Sigmoid colon (tissue), 7 donors: ENCODE measurements at places on chromosomes 2 and 18. TPM values are rescaled to one million over a fixed set of nuclear protein-coding genes. Genes with fewer than 3 reads are reported as not detected.

- H3K27me3 ChIP-seq = peaks cover 14% of the 10 kb centered on the region
- H3K4me1 ChIP-seq = no peaks in the 10 kb centered on the region
- no peak overlapping the region for H3K27ac ChIP-seq
- peak; percentile 55 for DNase-seq
These were observed 8.7 kb downstream of the NPPC start for GRCh38 chr2:231917280-231918066.

- no peaks in the 10 kb centered on the region for H3K36me3 ChIP-seq
- peak overlapping the region; percentile 81 for H3K27ac ChIP-seq
- H3K4me1 ChIP-seq = peaks cover 49% of the 10 kb centered on the region
- no peak overlapping the region for H3K4me3 ChIP-seq
These were observed 198.3 kb downstream of the GLI2 start for GRCh38 chr2:120933693-120934573.

DNA sequence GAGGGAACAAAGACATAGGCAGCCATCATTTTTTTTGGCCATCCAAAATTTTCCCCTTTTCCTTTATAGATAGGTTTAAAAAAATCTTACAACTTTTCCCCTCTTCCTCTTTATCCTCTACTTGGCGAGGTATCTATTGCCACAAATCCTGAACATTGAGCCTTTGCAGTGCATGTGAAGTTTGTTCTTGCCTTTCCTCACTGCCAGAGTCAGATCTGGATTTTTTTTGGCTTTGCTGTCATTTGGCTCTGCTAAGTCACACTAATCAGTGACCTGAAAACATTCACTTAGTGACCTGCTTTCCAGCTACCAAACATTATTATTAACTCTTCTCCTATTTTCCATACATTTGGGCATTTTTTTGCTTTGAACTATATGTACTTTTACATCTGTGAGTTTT, 249.2 kb upstream of the ZSWIM2 start:
- H3K4me3 ChIP-seq = no peak overlapping the region
- H3K4me1 ChIP-seq = peaks cover 7% of the 10 kb centered on the region
- no peak for DNase-seq
- H3K27me3 ChIP-seq = no peaks in the 10 kb centered on the region
- no peaks in the 10 kb centered on the region for H3K36me3 ChIP-seq
- no peak overlapping the region for H3K27ac ChIP-seq

- H3K36me3 ChIP-seq = no peaks in the 10 kb centered on the region
- peak overlapping the region; percentile 39 for H3K4me3 ChIP-seq
- peak overlapping the region; percentile 70 for H3K27ac ChIP-seq
- peak; percentile 95 for DNase-seq
- peaks cover 71% of the 10 kb centered on the region for H3K27me3 ChIP-seq
These were observed 25.3 kb upstream of the NOTO start for GRCh38 chr2:73176881-73177644.

DNA sequence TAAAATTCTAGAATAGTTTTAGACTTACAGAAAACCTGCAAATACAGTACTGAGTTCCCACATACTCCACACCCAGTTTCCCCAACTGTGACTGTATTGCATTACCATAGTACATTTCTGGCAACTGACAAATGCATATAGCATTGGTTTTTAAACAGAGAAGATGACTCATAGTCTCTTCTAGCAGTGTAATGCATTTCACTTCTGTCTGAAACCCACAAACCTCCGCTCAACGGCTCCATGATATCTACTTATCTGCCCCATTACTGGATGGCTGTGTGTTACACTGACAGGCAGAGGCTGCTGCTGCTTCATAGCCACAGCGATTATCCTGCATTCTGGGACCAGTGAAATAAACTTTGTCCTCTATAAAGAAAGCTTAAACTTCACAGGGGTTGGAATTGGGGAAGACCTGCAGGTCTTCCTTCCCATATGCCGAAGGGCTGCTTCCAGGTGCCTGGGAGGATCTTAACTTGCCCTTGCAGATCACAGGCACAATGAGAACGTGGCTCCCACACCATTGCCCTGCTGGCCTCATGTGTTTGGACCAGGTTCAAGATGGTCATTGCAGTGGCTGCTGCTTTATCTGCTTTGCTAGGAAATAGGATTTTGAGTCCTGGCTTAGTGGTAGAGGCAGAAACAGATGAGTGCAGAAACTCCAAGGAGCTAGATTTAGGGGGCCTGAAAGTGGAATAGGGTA, 742.6 kb upstream of the HS6ST1 start:
- no peaks in the 10 kb centered on the region for H3K36me3 ChIP-seq
- no peak overlapping the region for H3K4me3 ChIP-seq
- no peaks in the 10 kb centered on the region for H3K4me1 ChIP-seq
- DNase-seq = no peak
- H3K27ac ChIP-seq = no peak overlapping the region
- no peaks in the 10 kb centered on the region for H3K27me3 ChIP-seq

DNA sequence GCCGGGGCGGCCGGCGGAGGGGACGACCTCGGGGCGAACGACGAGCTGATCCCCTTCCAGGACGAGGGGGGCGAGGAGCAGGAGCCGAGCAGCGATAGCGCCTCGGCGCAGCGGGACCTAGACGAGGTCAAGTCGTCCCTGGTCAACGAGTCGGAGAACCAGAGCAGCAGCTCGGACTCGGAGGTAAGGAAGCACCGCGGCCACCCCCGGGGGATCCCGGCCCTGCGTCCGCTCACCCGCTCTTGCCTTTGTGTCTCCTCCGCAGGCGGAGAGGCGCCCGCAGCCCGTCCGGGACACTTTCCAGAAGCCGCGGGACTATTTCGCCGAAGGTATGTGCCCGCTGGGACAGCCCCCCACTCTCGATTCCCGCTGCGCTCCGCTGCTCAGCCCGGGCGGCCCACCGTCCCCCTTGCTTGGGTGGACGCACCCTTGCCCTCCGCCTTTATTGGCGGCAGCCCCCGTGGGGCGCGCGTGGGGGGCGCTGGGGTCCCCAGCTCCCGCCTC, 611 bp downstream of the TCF7L1 start:
- peak; percentile 75 for DNase-seq
- H3K4me3 ChIP-seq = peak overlapping the region; percentile 84
- peaks cover 30% of the 10 kb centered on the region for H3K4me1 ChIP-seq
- peak overlapping the region; percentile 79 for H3K27ac ChIP-seq
- no peaks in the 10 kb centered on the region for H3K27me3 ChIP-seq

DNA sequence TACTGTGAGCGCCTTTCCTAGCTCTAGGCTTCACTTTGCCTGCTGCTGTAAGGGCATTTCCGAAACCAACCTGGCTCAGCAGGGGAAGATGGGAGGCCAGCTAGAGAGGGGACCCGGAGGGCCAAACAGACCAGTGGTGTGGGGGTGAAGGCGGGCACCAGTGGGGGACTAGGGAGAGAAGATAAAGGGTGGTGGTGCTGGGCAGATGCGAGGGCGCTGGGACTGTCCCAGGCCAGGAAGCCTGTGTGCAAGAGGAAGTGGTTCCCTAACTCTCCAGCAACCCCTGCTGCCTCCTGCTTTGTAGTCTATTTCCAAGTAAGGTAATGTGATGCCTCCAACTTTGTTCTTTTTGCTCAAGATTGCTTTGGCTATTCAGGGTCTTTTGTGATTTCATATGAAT, 73.1 kb downstream of the DNAH7 start:
- H3K36me3 ChIP-seq = no peaks in the 10 kb centered on the region
- H3K27me3 ChIP-seq = no peaks in the 10 kb centered on the region

- H3K4me1 ChIP-seq = no peaks in the 10 kb centered on the region
- H3K27ac ChIP-seq = no peak overlapping the region
- no peak for DNase-seq
- no peak overlapping the region for H3K4me3 ChIP-seq
- H3K27me3 ChIP-seq = no peaks in the 10 kb centered on the region
These were observed 81.1 kb upstream of the EPHA4 start for GRCh38 chr2:221653182-221653581.

- no peak for DNase-seq
- no peaks in the 10 kb centered on the region for H3K27me3 ChIP-seq
- peaks cover 45% of the 10 kb centered on the region for H3K4me1 ChIP-seq
- H3K36me3 ChIP-seq = no peaks in the 10 kb centered on the region
- H3K4me3 ChIP-seq = no peak overlapping the region
- peak overlapping the region; percentile 69 for H3K27ac ChIP-seq
These were observed 118.1 kb upstream of the ZNF521 start for GRCh38 chr18:25470062-25470461.

DNA sequence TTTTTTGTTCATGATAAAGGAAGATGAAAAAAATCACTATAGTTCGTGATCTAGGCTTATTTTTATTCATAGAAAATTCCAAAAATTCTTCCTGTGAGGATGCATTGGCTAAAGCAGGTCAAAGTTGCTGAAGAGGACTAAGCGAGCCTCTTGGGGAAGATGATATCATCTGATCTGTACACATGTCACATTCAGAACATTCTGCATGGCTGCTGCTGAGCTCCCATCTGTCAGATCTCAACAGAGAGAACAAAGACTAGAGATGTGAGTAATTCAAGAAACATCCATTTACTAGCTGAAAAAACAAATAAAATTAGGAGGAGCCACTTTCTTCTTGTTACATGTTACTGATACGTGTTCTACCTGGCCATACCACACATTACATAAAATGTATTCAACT, 518.6 kb upstream of the FSIP2 start:
- H3K4me1 ChIP-seq = no peaks in the 10 kb centered on the region
- DNase-seq = no peak
- H3K27me3 ChIP-seq = no peaks in the 10 kb centered on the region
- H3K27ac ChIP-seq = no peak overlapping the region
- no peak overlapping the region for H3K4me3 ChIP-seq

DNA sequence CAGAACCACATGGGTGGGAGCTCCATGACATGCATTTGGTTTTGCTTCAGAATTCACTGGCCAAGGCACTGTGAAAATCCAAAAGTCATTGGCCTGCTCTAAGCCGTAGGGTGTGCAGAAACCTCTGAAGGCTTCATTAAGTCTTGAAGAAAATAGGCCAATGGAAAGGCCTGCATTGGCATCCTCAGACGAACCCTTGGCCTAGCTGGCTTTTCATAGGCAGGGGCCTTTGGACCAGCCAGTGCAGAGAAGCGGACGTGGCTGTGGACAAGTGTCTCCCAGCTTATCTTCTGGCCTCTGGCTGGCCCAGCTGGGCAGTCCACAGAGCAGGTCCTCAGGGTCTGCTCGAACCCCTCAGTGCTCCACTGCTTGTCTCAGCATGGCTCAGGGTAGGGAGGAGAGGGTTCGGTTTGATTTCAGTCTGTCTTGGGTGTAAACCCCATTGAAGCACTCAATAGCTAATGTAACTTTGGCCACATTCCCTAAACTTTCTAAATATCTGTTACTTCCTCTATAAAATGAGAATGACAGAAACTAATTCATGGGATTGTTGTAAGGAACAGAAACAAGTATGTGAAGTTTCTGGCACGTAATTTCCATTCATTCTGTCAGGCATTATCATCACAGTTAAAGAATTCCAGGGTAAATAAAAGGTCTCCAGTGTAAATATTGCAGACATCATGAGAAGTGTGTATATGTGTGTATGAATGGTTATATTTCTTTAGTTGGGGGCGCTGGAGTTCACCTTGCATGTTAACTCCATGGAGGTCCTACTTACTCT, 125.5 kb downstream of the TFCP2L1 start:
- H3K36me3 ChIP-seq = no peaks in the 10 kb centered on the region
- no peaks in the 10 kb centered on the region for H3K4me1 ChIP-seq
- no peaks in the 10 kb centered on the region for H3K27me3 ChIP-seq
- H3K27ac ChIP-seq = no peak overlapping the region

- H3K4me1 ChIP-seq = peaks cover 2% of the 10 kb centered on the region
- DNase-seq = no peak
- H3K4me3 ChIP-seq = no peak overlapping the region
- H3K36me3 ChIP-seq = no peaks in the 10 kb centered on the region
These were observed 20.5 kb downstream of the RPRD1A start for GRCh38 chr18:36046898-36047297.

- H3K4me3 ChIP-seq = no peak overlapping the region
- H3K36me3 ChIP-seq = no peaks in the 10 kb centered on the region
- no peaks in the 10 kb centered on the region for H3K27me3 ChIP-seq
- DNase-seq = no peak
These were observed 15.7 kb upstream of the MMADHC start for GRCh38 chr2:149603248-149603647.

DNA sequence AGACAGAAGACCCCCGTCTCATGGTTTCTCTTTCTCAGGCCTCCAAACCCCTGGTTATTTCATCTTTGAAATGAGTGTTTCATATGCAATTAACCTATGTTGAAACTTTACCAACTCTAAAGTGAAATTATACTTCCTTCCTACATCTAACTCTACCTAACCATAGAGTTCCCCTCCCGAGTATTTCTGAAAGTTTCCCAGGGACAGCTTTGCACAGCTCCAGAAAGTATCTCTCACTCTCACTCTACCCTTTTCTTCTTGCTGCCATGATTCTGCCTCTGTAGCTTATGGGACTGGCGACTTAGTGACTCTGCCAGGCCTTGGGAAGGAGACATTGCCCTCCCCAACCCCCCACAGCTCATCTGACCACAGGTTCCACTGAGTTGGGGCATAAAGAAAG, 107.9 kb downstream of the B3GNT2 start:
- H3K4me3 ChIP-seq = no peak overlapping the region
- no peaks in the 10 kb centered on the region for H3K36me3 ChIP-seq
- no peak for DNase-seq
- H3K27me3 ChIP-seq = no peaks in the 10 kb centered on the region
- no peaks in the 10 kb centered on the region for H3K4me1 ChIP-seq

GRCh38 chr2:102294802-102295489, 16.4 kb upstream of the IL1RL1 start:
- no peaks in the 10 kb centered on the region for H3K36me3 ChIP-seq
- DNase-seq = no peak
- no peaks in the 10 kb centered on the region for H3K4me1 ChIP-seq
- no peaks in the 10 kb centered on the region for H3K27me3 ChIP-seq
- H3K4me3 ChIP-seq = no peak overlapping the region

DNA sequence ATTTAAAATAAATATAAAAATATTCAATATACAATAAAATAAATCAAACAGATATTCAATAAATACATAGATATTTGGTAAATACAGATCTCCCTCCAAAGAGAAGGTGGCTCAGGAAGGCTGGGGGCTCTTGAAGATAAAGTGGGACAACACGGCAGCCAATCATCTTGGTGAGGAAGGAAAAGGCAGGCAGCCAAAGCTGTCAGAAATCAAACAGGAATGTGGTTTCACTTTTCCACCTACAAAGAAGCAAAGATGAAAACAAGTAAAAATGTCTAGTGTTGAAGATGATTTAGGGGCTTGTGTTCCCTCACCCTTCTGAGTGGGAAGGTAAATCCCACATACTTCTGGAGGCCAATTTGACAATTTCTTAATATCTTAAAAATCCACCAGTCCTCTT, 85.7 kb downstream of the B3GNT2 start:
- no peaks in the 10 kb centered on the region for H3K4me1 ChIP-seq
- no peak overlapping the region for H3K27ac ChIP-seq
- DNase-seq = no peak
- H3K27me3 ChIP-seq = no peaks in the 10 kb centered on the region
- no peak overlapping the region for H3K4me3 ChIP-seq
- H3K36me3 ChIP-seq = no peaks in the 10 kb centered on the region

DAPL1 gene
- 1.2 TPM for polyA plus RNA-seq

ARHGAP28 gene
- polyA plus RNA-seq = 1.0 TPM

CD8B gene
- polyA plus RNA-seq = 0.92 TPM

MPP4 gene
- not detected for polyA plus RNA-seq

LBX2 gene
- polyA plus RNA-seq = 2.4 TPM

OTOF gene
- not detected for polyA plus RNA-seq

ALK gene
- polyA plus RNA-seq = 0.60 TPM
